NCI-H2171 treated with DMSO at 0.1 percent for 48 hours (cell line): ENCODE measurements at places on chromosomes 1 and 21.

DNA sequence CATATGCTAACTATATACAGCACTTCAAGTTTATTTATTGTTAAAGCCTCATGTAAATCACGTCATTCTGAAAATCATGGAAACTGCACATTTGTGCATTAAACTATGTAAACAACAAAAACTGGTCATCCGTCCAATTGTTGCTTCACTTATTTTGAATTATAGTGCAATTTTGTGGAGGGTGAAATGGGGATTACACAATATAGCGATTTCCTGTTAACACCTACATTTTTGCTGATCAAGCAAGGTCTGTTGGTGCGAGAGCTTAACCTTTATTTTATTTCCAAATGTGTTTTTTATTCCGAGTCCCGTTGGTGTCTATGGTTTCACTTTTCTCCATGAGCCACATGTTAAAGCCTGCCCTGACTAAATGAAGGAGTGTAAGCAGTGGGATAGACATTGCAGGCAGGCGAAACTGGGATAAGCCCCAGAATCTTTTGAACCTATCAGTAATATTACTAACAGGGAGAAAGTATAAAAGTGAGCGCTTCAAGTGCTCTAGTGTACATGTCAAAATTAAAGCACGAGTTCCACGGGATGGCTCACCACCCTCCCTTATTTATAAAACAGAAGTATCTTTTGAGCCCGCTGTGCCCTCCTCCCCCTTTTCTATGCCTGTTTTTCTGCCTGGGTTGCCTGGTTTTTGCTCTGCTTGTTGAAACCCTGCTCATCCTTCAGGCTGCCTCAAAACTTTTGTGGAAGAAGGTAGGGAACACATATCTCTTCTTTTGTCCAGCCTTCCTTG, 120.7 kb downstream of the NFIA start:
- DNase-seq: peak; percentile 15

GRCh38 chr1:29767088-29767685, 530.9 kb downstream of the PTPRU start:
- no peak for DNase-seq

GRCh38 chr21:43754948-43755781, 20.9 kb downstream of the CSTB start:
- DNase-seq: no peak

DNA sequence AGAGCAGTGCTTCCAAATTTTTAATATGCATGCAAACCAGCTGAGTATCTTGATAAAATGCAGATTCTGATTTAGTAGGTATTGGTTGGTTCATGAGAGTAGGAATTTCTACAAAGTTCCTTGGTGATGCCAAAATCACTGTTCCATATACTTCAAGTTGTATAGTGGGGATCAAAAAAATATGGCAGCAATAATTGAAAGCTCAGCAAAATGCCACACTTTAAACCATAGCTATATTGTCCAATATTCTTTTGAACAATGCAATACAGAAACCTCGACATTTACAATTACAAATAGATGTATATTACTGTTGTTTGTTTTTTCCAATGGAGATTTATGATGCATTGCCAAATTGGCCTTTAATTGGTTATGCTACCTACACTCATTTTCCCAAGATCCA, 55.7 kb upstream of the NCAM2 start:
- no peak for DNase-seq

DNA sequence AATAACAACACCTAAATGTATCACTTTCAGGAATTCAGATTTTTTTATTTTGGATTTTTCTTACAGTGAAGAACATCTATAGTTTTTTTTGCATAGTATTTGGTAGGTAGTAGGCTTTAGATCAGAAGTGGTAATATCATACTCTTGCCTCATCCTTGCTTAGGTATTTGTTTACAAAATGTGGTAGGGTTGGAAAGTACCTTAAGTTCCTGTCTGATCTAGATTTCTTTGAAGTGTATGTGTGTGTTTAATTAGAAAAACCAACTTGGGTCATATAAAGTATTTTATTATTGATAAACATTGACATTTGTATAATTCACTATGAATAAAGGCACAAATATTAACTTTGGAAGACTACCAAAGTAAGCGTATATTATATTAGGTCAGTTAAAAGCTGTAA, 85.3 kb upstream of the GPR88 start:
- DNase-seq: no peak

- DNase-seq: no peak
Measured at GRCh38 chr1:159090286-159091179, 14.0 kb upstream of the AIM2 start.

DNA sequence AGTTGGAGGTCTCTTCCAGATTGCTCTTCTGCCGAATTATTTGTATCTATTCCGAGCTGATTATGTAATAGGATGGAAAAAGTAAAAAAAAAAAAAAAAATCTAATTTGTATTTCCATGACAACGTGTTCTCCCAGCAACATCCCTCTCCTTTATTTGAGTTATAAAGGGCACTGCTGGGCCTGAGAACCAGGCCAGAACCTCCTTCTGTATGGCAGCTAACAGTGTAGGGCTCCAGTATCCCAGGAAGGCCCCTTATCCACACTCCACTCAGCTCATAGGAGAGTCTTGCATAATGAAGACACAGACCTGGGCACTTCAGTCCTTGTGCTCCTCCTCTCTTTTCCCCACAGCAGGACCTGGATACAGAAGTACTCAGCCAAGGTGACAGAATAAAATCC, 3.7 kb upstream of the IPO9 start:
- no peak for DNase-seq

GRCh38 chr1:227870366-227870765, 54.9 kb downstream of the PRSS38 start:
- no peak for DNase-seq

GRCh38 chr21:36910581-36911307, 55.7 kb downstream of the HLCS start:
- no peak for DNase-seq

DNA sequence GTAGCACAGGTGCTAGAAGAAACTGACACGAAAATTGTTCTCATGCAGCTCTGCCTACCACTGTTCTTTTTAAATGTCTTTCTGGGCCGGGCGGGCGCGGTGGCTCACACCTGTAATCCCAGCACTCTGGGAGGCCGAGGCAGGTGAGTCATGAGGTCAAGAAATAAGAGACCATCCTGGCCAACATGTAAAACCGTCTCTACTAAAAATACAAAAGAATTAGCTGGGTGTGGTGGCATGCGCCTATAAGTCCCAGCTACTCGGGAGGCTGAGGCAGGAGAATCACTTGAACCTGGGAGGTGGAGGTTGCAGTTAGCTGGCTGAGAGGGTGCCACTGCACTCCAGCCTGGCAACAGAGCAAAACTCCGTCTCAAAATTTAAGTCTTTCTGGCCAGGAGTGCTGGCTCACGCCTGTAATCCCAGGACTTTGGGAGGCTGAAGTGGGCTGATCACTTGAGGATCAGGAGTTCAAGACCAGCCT, 947 bp upstream of the RIT1 start:
- no peak for DNase-seq

- no peak for DNase-seq
Measured at GRCh38 chr1:223725578-223725977, 13.2 kb downstream of the CAPN2 start.

- no peak for DNase-seq
Measured at GRCh38 chr1:60271041-60271440, 197.5 kb upstream of the C1orf87 start.

- DNase-seq: no peak
Measured at GRCh38 chr1:94276988-94277434, 39.6 kb upstream of the ARHGAP29 start.

DNA sequence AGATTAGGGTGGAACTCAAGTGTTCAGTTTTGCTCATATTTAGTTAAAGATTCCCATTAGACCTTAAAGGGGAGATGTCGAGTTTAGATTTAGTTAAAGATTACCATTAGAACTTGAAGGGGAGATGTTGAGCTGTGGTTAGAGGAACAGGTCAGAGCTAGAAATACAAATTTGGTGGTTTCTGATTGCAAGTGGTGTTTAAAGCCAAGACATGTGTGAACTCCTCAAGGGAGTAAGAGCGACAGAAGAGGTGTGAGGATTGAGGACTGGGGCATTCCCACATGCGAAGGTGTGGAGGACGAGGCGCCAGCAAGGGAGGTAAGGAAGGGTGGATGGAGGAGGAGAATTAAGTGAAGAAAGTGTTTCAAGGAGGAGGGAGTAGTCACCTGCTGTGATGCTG, 168.6 kb downstream of the IER5 start:
- DNase-seq: no peak

- no peak for DNase-seq
Measured at GRCh38 chr1:115409094-115410015, 71.3 kb upstream of the NGF start.

DNA sequence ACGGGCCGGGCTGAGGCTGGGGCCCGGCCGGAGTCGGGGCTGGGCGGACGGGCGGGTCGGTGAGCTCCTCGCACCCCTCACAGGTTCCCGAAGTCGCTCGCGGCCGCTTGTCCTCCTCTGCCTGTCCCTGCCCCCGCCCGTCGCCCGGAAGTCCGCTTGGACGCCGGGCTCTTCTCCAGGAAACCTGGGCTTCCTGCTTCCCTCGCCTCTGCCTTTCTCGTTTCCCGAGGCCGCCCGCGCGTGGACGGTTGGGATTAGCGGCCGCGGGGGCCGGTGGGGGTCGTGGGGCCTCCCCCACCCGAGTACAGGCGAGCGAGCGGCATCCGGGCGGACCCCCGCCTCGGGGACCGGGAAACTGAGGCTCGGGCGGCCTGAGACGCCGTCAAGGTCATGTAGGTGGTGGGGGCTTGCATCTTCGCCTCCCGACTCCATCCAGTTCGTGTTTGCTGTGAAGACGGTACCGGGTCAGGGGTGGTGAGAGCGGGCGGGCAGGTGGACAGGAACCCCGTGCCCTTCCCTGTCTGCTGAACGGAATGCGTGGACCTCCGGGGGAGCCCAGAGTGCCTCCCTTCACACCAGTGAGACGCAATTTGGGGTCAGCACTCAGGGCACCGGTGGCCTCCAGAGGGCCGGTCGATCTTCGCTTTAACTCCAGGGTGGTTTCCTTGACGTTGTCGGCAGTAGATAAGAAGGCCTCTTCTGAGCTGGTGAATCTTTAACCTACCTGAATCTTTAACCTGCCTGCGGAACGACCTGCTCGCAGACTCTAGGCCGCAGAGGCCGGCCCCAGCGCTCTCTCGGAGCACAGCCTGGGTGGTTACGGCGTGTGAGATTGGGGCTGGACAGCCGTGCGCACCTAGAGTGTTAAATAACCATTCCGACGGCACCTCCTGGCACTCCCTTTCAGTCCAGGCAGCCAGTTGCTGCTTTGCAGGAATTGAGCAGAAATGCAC, 686 bp downstream of the ARF1 start:
- no peak for DNase-seq
